Activated CD4-positive, alpha-beta T cell treated with anti-CD3 and anti-CD28 coated beads for 24 hours (primary cell): ENCODE measurements at places on chromosomes 3 and 15.

GRCh38 chr15:84937144-84937543 is 44.5 kb upstream of the PDE8A start:
- no peak for DNase-seq

DNA sequence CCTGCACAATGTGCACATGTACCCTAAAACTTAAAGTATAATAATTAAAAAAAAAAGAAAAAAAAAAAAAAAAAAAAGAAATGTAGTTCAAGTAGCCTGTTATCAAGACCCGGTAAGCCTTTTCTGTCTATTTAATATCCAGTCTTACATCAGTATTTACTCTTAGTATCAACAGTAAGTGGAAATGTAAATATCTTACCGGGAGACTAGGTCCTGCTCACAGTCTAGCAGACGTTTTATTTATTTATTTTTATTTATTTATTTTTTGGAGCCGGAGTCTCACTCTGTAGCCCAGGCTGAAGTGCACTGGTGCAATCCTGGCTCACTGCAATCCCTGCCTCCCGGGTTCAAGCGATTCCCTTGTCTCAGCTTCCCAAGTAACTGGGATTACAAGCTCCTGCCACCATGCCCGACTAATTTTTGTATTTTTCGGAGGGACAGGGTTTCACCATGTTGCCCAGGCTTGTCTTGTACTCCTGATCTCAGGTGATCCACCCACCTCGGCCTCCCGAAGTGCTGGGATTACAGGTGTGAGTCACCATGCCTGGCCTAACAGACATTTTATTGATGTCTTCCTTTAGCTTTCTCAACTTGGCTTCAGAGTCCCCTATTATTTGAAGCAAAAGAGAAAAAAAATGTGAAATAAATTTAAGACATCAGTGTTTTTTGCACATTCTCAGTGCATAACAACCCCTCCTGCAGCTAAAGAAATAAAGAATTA is 19.9 kb downstream of the C2CD4B start:
- DNase-seq, result no peak

- no peak for DNase-seq
These were observed 8.3 kb downstream of the LRRC2 start for GRCh38 chr3:46557814-46558183.

GRCh38 chr15:47803767-47804166 is 86.5 kb downstream of the SEMA6D start:
- DNase-seq, result no peak

DNA sequence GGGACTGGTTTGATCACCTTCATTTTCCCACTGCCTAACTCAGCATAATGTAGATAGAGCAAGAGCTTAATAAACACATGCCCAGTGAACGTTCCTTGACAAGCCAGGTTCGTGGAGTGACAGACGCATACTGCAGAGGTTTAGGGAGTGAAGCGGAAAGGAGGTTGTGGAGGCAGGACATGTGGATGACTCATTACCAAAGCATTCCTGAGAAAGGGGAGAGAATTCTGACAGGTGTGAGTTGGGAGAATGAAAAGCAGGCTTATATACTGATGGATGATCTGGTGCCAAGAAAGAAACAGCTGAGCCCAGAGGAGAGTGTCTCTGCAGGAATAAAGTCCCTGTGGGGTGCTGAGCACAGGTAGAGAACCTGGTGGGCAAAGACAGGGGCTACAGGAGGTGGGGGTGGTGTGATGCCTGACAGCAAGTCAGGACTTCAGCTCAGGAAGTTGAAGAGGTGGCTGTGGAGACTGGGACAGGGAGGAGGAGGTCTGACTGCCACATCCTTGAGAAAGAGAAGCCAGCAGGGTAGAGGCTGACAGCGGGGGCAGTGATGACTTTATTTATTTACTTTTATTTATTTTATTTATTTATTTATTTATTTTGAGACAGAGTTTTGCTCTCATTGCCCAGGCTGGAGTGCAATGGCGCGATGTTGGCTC is 2.4 kb upstream of the RPL29 start:
- DNase-seq, result no peak
